ENCODE measurements at places on chromosomes 1 and 21. TPM values are rescaled to one million over a fixed set of nuclear protein-coding genes. Genes with fewer than 3 reads are reported as not detected.

- no peak for DNase-seq
Observed at GRCh38 chr1:29944253-29944905, 708.1 kb downstream of the PTPRU start.

DNA sequence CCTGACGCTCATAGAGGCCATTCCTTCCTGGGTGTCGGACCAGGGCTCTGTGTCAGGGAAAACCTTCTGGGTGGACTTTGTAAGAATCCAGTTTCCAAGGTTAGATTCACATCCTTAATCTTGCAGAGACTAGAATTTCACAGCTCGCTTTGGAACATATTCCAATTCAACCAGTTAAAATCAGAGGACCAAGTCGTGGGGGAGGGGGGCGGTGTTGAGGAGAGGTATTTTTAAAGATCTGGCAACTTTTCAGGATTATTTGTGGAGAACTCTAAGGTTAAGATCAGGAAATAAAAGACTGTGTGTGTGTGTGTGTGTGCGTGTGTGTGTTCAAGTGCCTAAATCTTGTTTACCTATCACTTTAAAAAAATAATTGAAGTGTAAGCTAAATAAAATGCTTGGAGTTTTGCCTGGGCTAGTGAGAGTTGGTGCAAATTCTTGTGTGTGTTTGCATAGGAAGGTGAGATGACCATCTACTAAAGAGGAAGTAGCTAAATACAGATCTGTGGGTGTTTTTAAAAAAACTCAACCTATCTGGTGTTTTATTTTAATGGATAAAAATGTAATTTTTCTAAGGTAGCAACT is 21.8 kb downstream of the TENT5C start:
- DNase-seq: peak; percentile 64

- no peak for DNase-seq
Observed at GRCh38 chr1:240743705-240744104, 131.8 kb upstream of the GREM2 start.

Gene KLF17
- not detected for total RNA-seq

Gene LIN28A
- not detected for total RNA-seq

Gene FMO5
- total RNA-seq: 1.1 TPM

GRCh38 chr1:212402666-212403321 is 11.9 kb downstream of the PACC1 start:
- DNase-seq: peak; percentile 31

DNA sequence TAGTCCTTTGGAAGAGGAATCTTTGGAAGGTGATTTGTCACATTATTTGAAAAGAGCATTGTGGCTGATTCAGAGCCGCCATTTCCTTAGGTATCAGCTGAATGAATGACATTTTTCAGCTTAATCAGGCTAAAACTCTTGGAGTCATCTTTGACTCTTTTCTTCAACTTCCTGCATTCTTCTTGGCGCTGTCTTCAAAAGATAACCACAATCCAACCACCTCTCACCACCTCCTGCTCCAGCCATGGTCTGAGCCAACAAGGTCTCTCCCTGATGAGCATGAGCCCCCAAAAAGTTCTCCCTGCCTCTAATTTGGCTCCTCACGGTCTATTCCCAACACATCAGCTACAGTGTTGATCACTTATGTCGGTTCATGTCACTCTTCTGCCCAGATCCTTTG is 297.6 kb upstream of the RUNX1 start:
- DNase-seq: no peak

GRCh38 chr1:196611873-196612272 is 3.6 kb upstream of the KCNT2 start:
- DNase-seq: no peak

Gene IVL
- not detected for total RNA-seq

DNA sequence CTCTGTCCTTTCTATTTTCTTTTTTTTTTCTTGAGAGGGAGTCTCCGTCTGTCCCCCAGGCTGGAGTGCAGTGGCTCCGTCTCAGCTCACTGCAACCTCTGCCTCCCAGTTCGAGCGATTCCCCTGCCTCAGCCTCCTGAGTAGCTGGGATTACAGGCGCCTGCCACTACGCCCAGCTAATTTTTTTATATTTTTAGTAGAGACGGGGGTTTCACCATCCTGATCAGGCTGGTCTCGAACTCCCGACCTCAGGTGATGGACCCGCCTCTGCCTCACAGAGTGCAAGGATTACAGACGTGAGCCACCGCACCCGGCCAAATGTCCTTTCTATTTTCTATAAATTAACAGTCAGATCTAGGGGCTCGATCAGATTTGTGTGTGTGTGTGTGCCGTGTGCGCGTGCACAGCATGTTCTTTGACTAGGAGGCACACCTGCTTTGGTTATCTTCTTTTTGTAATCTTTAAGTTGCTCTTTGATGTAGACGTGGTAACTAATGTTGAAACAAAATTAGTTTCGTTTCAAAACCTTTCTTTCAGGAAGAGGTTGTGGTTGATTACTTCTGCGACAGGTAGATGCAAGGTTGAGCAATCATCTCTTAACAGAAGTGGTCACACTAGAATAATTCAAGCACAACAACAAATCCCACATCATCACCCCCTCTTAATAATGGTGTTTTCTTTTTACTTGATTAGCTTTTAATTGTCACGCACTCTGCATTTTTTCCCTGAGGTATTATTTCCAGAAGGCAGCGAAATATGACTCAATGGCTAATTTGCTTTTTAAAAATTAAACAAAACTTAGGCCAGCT is 779 bp upstream of the DEGS1 start:
- peak; percentile 84 for DNase-seq

GRCh38 chr1:82273816-82274215 is 473.1 kb downstream of the ADGRL2 start:
- no peak for DNase-seq

- no peak for DNase-seq
Observed at GRCh38 chr1:76005765-76006164, 68.8 kb upstream of the ST6GALNAC3 start.

Gene SPRR5
- total RNA-seq: not detected

GRCh38 chr1:170800812-170801211 is 134.5 kb upstream of the MROH9 start:
- DNase-seq: no peak

GRCh38 chr1:37602750-37603694 is 7.3 kb upstream of the GNL2 start:
- peak; percentile 24 for DNase-seq

DNA sequence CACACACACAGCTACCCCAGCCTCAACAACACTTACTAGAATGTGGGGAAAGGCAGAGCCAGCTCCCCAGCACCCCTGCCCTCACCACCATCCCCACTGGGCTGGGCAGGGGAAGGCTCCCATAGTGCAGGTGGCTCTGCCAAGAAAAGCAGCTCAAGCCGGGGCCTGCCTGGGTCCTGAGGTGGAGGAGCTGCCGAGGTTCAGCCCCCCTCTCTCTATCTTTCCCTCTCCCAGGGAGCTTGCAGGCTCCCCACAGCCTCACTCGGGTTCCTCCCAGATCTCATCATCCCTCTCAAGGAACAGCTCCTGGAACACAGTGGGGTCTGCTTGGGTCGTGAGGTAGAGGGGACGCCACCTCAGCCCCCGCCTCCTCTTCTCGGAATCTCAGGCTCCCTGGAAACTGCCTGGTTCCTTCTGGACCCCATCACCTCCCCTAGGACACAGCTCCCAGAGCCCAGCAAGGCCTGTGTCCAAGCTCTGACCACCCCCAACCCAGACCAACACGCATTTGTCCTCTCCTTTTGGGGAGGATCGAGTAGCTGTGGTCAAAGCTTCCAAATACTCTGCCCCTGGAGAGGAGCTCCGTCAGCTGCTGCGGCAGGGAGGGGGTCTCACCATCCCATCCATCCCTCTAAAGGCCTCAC is 704 bp downstream of the S100A16 start:
- DNase-seq: no peak

Gene RHEX
- total RNA-seq: not detected

GRCh38 chr1:246012341-246012740 is 494.7 kb downstream of the SMYD3 start:
- DNase-seq: no peak

DNA sequence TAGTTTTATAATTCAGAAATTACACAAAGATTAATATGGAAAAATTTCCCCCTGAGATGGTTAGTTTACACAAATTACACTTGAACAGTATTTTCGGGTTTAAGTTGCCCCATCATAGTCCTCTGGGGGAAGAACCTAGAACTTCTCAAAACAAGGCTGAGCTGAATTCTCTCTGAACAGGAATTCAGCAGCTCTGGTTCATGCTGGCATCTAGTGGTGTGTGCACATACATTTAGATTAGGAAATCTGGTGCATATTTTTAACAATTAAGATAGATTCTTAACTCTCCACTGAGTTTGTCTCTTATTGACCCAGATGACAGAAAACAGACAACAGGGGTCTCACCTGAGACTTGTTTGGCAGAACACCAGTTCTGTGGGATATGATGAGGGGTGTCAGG is 410.7 kb downstream of the DSCAM start:
- no peak for DNase-seq

DNA sequence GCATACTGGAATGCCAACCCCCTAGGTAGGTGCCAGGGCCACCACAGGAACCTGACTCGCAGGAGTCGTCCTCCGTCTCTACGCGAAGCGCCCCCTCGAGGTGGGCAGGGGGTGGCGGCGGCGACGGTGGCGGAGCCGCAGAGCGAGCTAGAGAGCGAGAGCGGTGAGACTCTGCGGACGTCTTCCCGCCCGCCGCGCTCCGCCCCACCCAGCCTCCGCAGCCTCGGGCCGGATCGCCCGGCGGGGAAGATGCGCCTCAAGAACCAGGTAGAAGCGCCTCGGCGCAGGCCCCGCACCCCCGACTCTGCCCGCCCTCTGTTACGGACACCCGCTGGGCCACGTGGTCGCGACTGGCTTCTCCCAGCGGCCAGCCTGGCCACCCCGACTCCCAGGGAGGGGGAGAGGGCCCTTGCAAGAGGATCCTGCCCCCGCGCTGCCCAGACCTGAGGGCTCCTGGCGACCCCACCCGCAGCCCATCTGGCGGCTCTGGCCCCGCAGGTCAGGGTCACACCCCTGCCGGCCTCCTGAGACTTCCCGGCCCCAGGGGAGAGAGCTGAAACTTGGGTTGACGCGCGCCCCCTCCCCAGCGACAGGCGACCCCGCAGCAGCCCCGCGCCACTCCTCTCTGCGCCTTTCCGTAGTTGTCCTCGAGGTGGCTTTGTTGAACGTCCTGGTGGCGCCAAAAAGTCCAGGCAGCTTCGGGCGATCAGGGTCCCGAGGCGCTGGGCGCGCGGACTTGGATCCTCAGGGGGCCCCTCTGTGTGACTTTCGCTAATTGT is 24.4 kb upstream of the AGBL4 start:
- no peak for DNase-seq

Gene LDLRAD1
- 1.6 TPM for total RNA-seq

DNA sequence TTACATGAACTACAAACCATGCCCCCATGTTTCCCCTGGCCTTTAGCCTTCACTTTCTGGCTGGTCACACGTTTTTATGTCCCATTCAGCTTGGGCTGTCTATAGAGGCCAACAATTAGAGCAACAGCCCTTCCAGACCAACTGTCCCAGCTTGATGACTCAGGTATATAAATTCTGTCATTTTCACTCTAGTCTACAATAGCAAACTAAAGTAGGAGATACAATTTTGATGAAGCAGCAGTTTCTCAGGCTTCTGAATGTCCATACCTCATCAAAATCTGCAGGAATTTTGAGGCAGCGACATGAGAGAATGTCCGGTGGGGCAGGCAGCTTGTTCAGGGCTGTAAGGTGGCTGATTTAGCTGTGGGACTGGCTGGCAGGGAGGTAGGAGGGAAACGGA is 45.6 kb upstream of the VAV3 start:
- DNase-seq: no peak

- DNase-seq: no peak
Observed at GRCh38 chr1:203082231-203082505, 3.6 kb downstream of the MYOG start.

Gene PMVK
- 27.1 TPM for total RNA-seq

GRCh38 chr1:175195798-175196197 is 3.2 kb upstream of the KIAA0040 start:
- DNase-seq: no peak

DNA sequence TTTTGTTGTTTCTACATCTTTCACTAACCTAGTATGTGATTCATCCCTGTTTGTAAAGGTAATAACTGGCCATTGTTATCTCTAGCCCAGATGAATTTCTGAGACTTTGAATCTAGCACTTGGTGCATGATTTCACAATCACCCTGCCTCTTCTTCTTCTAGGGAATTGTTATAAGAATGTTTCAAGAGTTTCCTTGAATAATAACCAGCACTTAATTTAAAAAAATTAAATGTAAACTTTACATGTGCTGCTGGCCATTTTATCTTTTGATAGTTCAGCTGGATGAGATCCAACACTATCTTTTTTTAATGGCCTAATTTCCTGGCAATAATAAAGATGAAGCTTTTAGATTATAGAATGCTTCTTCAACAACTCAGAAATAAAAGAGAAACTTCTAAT is 31.8 kb downstream of the UBE2U start:
- DNase-seq: no peak

- DNase-seq: no peak
Observed at GRCh38 chr1:53580739-53581475, 121.7 kb downstream of the DMRTB1 start.

Gene SYT11
- 0.08 TPM for total RNA-seq

GRCh38 chr1:53080769-53081168 is 18.8 kb downstream of the PODN start:
- no peak for DNase-seq

DNA sequence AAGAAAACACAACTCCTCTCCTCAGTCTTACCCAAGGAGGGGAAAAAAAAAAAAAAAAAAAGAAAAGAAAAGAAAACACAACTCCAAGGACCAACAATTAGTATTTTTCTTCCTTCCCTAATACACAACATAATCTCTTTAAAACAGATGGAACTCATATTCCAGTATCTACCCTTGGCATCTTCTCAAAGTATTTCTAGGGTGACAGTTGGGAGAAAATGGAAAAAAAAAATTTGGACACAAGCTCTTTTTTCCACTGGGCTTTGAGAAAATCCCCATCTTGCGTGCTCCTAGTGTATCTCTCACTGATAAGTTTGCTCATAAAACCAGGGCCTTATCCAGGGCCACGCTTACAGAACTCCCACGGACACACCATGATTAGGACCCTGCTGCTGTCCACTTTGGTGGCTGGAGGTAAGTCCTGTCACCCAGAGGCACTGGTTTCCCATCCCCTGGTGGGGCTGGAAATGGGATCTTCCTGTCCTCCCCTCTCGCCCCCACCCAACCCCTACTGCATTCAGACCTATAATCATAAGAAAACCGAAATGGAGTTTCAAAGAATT is at the start of gene CELA2B:
Gene CELA2B (plus strand): TSS at position 353 of the 563 bp plus-strand sequence. CDS start 22 bp downstream, at position 375.
- no peak for DNase-seq

DNA sequence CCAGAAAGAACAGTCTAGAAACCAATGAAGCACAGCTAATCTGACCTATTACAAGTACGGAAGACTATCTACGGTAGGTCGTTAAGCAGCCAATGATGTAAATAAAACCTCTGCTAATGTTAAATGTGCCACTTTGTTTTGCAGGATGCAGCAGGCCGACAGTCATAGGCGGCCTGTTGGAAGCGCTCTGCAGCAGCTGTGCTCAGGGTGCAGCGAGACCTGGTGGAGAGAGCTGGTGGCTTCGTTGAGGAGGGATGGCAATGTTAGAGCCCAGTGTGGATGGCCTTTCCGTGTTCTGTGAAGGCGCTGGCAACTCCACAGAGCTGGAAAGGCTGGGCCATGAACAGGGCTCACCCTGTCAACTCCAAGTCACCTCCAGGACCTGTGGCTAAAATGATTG is 87.3 kb downstream of the PCP4 start:
- no peak for DNase-seq

- no peak for DNase-seq
Observed at GRCh38 chr1:37629008-37629407, 5.7 kb downstream of the RSPO1 start.
